ENCODE measurements at places on chromosomes 13 and 19.

DNA sequence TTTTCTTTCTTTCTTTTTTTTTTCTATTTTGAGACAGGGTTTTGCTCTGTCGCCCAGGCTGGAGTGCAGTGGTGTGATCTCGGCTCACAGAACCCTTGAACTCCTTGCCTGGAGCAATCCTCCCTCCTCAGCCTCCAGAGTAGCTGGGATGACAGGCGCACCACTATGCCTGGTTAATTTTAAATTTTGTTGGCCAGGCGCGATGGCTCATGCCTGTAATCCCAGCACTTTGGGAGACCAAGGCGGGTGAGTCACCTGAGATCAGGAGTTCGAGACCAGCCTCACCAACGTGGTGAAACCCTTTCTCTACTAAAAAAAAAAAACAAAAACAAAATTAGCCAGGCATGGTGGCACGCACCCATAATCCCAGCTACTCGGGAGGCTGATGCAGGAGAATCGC is 8.7 kb upstream of the SBNO2 start:
- DNase-seq: no peak

- DNase-seq: no peak
Observed at GRCh38 chr13:36447501-36447900, 15.2 kb downstream of the CCNA1 start.

- no peak for DNase-seq
Observed at GRCh38 chr19:12260861-12261260, 33.8 kb downstream of the ZNF44 start.

GRCh38 chr19:50659318-50660087 is 10.3 kb downstream of the C19orf81 start:
- DNase-seq: no peak

- DNase-seq: no peak
Observed at GRCh38 chr13:44045180-44045562, 165.5 kb downstream of the LACC1 start.

DNA sequence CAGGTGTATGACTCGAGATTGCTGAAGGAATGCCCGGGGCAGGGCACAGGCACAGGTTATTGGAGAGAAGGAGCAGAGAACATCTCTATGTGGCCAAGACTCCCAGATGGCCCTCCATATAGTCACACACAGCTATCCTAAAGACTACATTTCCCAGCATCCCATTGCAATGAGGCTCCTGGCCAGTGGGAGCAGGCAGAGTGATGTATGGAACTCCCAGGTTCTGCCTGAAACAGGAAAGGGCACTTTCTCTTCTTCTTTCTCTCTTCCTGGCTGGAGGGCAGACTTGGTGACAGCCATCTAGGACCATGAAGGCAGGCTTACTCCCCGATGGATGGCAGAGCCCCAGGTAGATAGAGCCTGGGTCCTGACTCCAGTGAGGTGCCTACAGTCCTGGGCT is 13.5 kb downstream of the PPP1R13L start:
- no peak for DNase-seq

DNA sequence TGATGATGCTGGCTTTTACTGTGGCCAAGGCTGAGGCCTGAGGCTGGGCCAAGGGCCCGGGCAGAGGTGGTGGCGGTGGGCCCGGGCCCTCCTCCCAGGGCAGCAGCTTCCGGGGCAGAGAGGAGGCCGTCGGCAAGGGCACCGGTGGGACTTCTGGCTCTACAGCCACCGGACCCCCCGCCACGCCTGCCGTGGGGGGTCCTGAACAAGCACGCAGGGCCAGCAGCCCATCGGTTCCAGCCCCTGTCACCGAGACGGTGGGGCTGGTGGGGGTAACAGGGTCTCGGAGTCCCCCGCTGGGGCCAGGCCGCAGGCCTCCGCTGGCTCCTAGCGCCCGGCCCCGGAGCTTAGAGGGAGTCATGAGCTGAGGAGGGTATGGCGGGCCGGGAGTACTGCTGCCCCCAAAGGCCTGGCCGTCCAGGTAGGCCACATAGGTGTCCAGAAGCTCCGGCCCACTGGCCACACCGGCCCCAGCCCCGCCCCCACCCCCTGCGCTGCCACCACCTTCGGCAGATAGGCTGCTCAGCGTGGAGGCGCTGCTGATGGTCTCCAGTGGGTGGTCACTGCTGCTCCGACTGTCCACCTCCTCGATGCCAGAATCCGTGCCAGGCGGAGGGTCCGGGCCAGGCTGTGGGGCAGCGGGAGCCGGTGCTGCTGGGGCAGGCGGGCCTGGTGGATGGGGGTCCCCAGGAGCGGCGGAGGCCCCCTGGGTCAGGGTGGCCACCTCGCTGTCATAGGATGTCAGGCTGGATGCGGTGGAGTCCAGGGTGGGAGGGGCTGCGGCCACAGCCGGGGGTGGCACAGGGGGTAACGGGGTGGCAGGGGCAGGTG is 17.3 kb downstream of the C19orf81 start:
- DNase-seq: no peak

- no peak for DNase-seq
Observed at GRCh38 chr13:62846302-62846701, 1430.7 kb upstream of the PCDH20 start.

DNA sequence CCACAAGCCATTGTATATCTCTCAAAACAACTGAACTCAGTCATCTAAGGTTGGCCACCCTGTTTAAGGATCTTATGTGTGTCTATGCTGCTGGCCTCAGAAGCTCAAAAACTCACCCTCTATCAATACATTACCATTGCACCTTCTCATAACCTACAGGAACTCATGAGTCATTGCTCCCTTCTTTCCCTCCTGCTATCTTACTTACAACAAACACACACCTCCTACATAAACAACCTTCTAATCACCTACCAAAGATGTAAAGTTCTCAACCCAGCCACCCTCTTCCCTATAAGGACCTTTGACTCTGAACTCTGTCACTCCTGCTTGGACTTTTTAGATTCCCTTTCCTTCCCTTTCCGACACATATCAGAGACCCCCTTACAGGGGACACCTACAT is 13.3 kb upstream of the ZSCAN4 start:
- no peak for DNase-seq

DNA sequence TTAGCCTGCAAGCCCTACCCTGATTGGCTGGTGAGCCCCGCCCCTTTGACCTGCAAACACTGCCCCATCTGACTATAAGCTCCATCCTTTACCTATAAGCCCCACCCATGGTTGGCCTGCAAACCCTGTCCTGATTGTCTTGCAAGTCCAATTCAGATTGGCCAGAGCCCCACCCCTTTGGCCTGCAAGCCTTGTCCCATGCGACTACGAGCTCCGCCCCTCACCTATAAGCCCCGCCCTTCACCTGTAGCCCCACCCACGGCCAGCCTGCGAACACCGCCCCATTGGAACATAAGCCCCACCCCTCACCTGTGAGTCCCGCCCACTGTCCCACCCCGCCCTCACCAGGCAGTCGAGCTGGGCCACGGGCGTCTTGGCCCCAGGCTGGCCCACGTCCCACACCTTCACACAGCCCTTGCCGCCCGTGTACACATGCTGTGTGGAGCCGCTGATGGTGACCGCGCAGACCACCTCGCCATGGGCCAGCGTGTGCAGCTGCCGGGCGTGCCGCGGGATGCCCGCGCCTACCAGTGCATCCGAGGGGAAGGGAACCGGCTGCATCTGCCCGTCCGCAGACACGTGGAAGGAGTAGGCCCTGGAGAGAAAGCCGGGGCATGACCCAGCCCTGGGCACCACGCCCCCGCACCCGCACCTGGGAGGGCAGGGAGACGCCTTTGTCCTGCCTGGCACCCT is 22.9 kb downstream of the TLE2 start:
- no peak for DNase-seq

DNA sequence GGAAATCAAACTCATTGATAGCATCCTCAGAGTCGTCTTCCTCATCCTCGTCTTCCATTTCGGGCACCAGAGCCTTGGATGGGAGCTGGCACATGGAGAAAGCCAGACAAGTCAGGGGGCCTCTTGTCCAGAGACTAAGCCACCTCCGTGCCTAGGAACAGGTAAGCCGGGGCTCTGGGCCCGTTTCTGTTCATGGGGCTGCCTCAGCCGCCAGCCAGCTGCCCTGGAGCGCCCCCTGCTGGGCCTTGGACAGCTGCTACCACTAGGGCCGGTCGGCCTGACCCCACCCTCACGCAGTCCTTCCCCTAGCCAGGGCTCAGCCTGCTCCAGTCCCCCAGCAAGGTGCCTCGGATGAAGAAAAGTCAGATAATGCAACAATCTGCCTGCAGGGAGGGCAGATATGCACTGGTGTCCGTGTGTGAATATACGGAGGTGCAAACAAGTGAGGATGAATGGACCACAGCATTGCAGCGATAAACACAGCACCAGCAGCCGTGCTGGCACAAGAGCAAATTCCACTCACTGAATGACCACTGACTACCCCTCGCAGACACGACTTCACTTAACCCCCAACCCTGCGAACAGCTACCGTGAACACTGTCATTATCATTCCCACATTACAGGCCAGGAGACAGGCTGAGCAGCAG is 11.9 kb upstream of the PRKD2 start:
- DNase-seq: peak; percentile 65

- no peak for DNase-seq
Observed at GRCh38 chr13:101026736-101027398, 352.3 kb upstream of the TMTC4 start.

- DNase-seq: no peak
Observed at GRCh38 chr19:7006135-7006704, 15.0 kb downstream of the MBD3L2B start.

- DNase-seq: no peak
Observed at GRCh38 chr13:81197966-81198365, 857.0 kb upstream of the SPRY2 start.

GRCh38 chr13:55000043-55000442 is 1971.4 kb downstream of the OLFM4 start:
- no peak for DNase-seq

DNA sequence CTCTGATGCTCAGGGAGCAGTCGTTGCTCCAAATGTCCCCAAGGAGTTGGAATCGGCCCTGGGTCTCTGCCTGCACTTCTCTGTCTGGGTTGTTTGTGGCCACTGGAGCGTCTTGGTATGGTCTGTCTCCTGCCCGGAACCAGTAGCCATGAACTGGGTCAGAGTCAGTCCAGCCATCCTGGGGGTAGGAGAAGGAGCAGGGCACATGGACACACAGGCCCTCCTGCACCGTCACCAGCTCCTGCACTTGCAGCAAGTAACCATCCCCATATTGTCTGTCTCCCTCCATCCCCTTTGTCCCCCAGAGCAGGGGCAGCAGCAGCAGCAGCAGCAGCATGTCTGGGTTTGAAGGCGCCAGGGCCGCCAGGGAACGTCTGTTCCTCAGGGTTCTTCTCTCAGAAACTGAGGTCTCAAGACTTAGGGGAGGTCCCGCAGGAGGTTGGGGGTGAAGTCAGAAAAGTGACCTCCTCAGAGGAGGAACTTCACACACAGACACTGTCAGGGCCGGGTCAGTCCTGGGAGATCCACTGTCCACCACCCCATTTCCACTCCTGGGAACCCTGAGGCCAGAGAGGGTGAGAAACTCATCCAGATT is at the start of gene SIGLEC8:
Gene SIGLEC8, minus strand, starts transcription at position 404 of the 595 bp plus-strand sequence. Its CDS starts 67 bp downstream, at position 337.
- DNase-seq: no peak

- DNase-seq: no peak
Observed at GRCh38 chr13:78659450-78659730, 435 bp upstream of the OBI1 start.

- DNase-seq: no peak
Observed at GRCh38 chr13:105151639-105152038, 1383.8 kb downstream of the EFNB2 start.

DNA sequence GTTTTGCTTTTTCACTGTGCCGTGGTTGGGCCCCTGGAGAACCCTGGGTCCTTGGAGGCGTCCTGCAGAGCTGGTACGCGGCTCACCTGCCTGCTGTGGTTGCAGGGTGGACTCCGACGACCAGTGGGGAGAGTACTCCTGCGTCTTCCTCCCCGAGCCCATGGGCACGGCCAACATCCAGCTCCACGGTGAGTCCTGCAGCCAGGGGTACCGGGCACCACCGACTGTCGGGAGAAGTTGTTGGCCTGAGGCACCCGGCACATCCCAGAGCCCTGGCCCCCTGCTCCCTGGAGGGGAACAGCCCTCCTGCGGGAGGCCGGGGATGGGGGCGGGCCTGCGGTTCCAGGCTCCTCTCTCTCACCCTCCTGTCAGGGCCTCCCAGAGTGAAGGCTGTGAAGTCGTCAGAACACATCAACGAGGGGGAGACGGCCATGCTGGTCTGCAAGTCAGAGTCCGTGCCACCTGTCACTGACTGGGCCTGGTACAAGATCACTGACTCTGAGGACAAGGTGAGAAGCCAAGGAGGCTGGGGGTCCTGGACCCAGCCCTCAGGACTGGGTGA is 8.0 kb downstream of the BSG start:
- DNase-seq: no peak

- no peak for DNase-seq
Observed at GRCh38 chr19:48424694-48425219, 21.0 kb upstream of the GRWD1 start.
